ENCODE measurements at places on chromosomes 11 and 22.
A peak's percentile ranks its signal among the peaks of the same experiment; 100 is the strongest.

GRCh38 chr22:39925273-39925672 lies 24.4 kb downstream of the GRAP2 start:
- no peak for DNase-seq

DNA sequence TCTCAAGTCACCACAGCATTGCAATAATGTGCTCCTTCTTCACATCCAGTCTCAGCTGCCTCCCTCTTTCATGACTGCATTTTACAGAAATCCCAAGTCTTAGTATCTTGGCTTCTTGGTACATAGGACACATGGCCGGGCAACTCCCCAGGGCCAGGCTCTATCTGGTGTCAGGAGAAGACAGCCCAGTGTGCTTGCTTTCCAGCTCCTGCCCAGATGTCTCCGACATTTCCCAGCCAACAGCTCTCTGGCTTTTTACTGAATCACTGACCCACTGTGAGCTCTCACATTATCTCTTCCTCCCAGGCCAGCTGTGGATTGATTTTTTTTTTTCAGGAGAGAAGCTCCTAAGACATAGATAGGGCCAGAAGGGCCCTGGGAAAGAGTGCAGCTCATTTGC lies 346.0 kb upstream of the C11orf87 start:
- no peak for DNase-seq

GRCh38 chr11:68673306-68673945 lies 10.9 kb upstream of the GAL start:
- DNase-seq: no peak

DNA sequence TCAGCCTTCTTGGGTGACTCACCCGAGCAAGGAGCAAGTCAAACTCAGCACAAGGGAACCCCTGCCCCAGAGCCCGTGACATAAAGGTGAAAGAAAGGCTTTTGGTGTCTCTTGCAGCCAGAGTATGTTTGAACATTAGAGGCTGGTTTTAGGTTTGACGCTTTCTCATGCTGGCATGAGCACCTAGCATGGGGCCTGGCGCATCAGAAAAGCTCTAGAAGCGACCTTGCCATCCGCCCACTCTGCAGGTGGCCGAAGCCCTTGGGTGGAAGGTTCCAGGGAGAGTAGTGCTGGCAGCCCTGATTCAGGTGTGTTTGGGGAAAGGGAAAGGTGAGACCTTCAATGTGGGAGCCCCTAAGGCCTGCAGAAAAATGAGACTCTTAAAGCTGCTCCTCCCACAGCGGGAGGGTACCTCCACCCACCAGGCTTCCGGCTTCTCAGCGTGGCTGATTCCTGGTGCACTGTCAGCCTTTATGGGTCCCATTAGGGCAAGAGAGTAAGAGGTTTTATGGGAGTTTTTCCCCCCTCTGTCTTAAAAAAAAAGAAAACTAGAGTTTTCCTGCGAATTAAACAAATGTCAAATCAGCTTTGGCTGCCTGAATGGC lies 88.4 kb downstream of the GRIK4 start:
- DNase-seq: no peak

GRCh38 chr11:6708876-6709275 lies 25.7 kb upstream of the MRPL17 start:
- DNase-seq: no peak

DNA sequence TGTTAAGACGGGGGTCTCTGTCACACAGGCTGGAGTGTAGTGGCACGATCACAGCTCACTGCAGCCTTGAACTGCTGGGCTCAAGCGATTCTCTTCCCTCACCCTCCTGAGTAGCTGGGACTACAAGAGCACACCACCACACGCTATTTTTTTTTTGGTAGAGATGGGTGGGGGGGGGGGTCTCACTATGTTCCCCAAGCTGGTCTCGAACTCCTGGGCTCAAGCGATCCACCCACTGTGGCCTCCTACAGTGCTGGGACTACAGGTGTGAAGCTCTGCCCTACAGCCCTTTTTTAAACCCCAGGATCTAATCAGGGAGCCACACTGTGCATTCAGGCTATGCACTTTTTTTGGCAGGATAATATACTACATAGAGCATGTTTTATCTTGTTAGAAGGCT lies 1.4 kb upstream of the DHCR7 start:
- DNase-seq: peak; percentile 4

DNA sequence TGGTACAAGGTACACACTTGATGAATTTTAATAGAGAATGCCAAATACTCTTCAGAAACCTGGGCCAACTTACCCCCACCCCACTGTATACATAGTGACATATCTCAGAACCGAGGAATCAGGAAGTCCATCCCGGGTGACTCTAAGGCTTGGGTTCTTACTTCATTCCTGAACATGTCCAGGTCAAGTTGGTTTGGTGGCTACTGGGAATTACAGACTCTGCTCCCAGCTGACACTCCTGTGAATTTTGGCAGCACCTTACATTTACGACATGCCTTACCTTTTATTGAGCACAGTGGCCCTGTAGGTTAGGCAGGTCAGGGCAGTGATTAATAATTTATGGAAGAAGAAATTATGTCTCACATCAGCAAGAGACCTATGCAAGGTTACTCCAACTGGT lies 70.1 kb upstream of the LDLRAD3 start:
- no peak for DNase-seq

DNA sequence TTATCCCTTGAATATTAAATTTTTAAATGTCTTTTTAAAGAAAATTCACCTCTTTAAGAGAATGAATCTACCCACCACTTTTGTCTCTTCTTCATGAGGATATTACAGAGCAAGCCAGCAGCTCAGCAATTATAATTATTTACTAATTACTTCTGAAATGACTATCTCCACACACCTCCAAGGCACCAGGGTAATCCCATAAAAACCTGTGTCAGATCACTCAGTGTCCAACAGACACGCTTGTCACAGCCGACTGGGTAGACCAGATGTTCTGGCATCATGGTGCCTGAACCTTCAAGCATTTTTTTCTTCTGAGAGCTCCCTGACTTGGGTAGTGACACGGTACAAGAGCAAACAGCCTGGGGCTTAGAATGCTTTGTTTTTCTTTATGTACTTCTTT lies 61.4 kb downstream of the EFCAB6 start:
- DNase-seq: no peak

DNA sequence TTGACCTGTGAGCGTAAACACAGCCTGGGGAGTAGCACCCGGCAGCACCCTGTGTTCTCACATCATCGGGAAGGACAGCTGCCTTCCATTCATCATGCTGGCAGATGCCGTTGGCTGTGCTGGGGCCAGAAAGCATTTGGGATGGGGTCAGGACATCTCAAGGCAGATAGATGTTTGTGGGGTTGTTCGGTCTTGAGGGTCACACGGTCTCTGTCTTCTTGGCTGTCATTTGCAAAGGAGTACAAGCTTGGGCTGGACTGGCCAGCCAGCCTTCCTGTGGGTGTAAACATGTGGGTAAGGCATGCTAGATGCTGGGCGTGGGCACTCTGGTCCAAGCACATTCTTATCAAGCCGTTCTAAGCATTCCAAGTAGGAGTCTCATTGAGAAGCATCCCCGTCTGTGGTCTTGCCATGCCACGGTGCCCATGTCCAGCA lies 81.4 kb downstream of the TBC1D22A start:
- no peak for DNase-seq

- DNase-seq: no peak
Observed at GRCh38 chr11:19666951-19667350, 45.7 kb upstream of the NAV2 start.

DNA sequence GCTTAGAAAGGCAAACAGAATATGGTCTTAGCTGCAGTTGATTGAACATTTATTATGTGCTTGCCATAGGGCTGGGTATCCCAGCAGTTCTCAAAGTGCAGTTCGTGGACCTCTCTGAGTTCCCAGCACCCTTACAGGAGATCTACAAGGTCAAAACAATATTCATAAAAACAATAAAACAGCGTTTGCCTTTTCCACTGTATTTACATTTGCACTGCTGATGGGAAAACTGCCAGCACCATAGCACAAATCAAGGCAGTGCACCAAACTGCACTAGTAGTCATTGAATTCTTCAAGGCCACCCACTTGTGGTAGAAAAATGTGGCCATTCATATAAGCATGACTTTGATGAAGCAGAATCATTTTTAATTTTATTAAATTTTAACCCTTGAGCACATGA lies 128.1 kb downstream of the CCDC34 start:
- DNase-seq: no peak

DNA sequence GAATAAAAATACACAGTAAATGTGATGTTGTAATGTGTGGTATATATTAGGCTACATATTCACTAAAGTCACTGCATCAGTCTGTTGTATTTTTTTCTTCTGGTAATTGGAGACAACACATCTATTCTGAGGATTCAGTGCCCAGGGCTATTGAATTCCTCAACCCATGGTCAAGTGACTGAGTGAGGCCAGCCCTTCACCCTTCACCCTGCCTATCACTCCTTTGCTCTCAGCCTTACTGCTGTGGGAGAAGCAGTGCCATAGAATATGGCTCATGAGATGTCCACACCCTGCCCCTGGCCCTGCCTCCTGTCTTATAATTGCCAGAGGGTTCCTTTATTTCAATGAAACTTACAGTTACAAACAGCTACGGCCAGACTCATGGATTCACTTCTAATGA lies 295.6 kb downstream of the NTM start:
- no peak for DNase-seq

GRCh38 chr22:43828998-43829782 lies 17.1 kb upstream of the EFCAB6 start:
- DNase-seq: no peak

GRCh38 chr11:61627850-61628661 lies 47.2 kb upstream of the SYT7 start:
- peak; percentile 10 for DNase-seq

DNA sequence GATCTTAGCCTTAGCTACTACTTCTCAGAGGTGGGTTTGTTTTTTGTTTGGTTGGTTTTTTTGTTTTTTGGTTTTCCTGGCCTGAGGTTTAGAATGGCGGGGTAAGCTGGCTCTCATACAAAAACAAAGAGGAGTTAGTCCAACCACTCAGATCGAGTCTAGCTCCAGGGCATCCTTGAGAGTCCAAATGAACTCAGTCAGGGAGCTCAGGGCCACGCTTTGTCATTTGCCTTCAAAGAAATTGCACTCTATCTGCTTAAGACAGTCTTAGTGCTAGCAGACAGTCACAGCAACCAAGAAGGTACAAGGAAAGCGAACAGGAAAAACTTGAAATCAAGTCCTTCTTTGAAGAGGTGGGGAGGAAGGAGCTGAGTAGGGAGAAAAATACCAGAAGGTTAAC lies 11.1 kb downstream of the C11orf42 start:
- DNase-seq: no peak

DNA sequence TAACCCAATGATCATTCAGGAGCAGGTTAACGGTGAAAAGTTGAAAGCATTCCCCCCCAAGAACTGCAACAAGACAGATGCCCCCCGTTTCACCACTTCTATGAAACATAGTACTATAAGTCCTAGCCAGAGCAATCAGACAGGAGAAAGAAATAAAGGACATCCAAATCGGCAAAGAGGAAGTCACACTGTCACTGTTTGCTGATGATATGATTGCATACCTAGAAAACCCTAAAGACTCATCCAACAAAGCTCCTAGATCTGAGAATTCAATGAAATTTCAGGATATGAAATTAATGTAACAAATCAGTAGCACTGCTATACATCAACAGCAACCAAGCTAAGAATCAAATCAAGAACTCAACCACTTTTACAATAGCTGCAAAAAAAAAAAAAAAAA lies 32.8 kb downstream of the PIWIL3 start:
- no peak for DNase-seq

- no peak for DNase-seq
Observed at GRCh38 chr11:83945976-83946375, 659.8 kb upstream of the CCDC90B start.

- DNase-seq: peak; percentile 0
Observed at GRCh38 chr11:105829084-105829483, 193.0 kb downstream of the MSANTD4 start.

- no peak for DNase-seq
Observed at GRCh38 chr11:22347857-22348487, 9.8 kb downstream of the SLC17A6 start.

DNA sequence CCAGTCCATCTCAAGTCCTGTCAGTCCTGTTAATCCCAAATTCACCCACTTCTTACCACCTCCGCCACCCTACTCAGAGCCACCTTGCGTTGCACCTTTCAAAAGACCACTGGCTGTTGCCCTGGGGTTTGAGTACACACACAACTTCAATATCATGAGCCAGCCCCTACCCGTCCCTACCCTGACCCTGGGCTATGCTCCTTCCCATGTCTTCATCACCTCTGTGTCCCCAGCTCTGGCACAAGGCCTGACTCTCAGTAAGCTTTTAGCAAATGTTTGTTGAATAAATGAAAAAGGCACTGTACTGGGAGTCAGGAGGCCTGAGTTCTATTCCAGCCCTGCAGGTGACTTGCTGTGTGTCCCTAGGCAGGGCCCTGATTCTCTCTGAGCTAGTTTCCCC lies 26.5 kb downstream of the OTOG start:
- no peak for DNase-seq

Measured in CD4-positive, alpha-beta T cell treated with Interleukin-10 for 1 hour (primary cell).